ENCODE measurements at places on chromosomes 1 and 21. TPM values are rescaled to one million over a fixed set of nuclear protein-coding genes. Genes with fewer than 3 reads are reported as not detected.

Gene WNT3A
- not detected for total RNA-seq

Gene DDAH1
- total RNA-seq: 0.04 TPM

Gene MIS18A
- 31.8 TPM for total RNA-seq

Gene CLEC20A
- total RNA-seq: not detected

Gene PACC1
- total RNA-seq: 19.2 TPM

Gene DNAJC28
- 0.36 TPM for total RNA-seq

Gene HEATR1
- total RNA-seq: 111 TPM

Gene GUCA2A
- not detected for total RNA-seq

Gene GRIK1
- not detected for total RNA-seq

Gene ADGRL4
- not detected for total RNA-seq

Gene ALX3
- total RNA-seq: not detected

Gene MCOLN2
- 103 TPM for total RNA-seq

Gene MAPKAPK2
- total RNA-seq: 87.3 TPM

Gene LRRC71
- total RNA-seq: not detected

Gene HAO2
- total RNA-seq: not detected

Gene LORICRIN
- total RNA-seq: not detected

Gene ZBTB7B
- 33.4 TPM for total RNA-seq

Gene TENT5C
- total RNA-seq: 4.0 TPM

Gene TRIM17
- total RNA-seq: 2.6 TPM

Gene RHEX
- total RNA-seq: not detected

Gene RIPPLY3
- total RNA-seq: 0.08 TPM

Gene VHLL
- not detected for total RNA-seq

Gene TSPAN1
- not detected for total RNA-seq

Gene RPTN
- total RNA-seq: not detected

Gene DHRS3
- total RNA-seq: 134 TPM

Gene C8A
- not detected for total RNA-seq

Gene SPRR1B
- not detected for total RNA-seq

Gene CYP4Z1
- not detected for total RNA-seq

Gene SLC45A1
- 0.48 TPM for total RNA-seq

Gene CD84
- 17.6 TPM for total RNA-seq

Gene MTFR1L
- total RNA-seq: 29.7 TPM

Gene CASQ2
- total RNA-seq: not detected

Gene IL24
- 2.2 TPM for total RNA-seq

Gene ST6GALNAC3
- total RNA-seq: 0.21 TPM

Gene ANKRD35
- 0.82 TPM for total RNA-seq

Gene NBPF20
- total RNA-seq: 1.3 TPM

Gene DMBX1
- not detected for total RNA-seq

Gene TCEA3
- 1.2 TPM for total RNA-seq

Gene RNU1-2
- total RNA-seq: 1,003 TPM

Gene OPRD1
- total RNA-seq: not detected

Gene TSHB
- total RNA-seq: not detected

Gene OR10Z1
- total RNA-seq: not detected

Gene SLC1A7
- not detected for total RNA-seq

Gene KLF17
- total RNA-seq: not detected

Gene LCE1F
- total RNA-seq: not detected

Gene PLA2G2C
- 0.04 TPM for total RNA-seq

Gene SYT2
- not detected for total RNA-seq

Gene ITPKB
- 29.5 TPM for total RNA-seq

Gene OR2L5
- not detected for total RNA-seq

Gene PGLYRP4
- not detected for total RNA-seq

Gene RBP7
- total RNA-seq: not detected

Gene KIF21B
- 49.6 TPM for total RNA-seq

Gene TM2D1
- total RNA-seq: 28.4 TPM

Gene FGR
- 0.63 TPM for total RNA-seq

Gene NKAIN1
- total RNA-seq: not detected

Gene KRTAP19-3
- total RNA-seq: not detected

Gene HJV
- total RNA-seq: not detected

Gene G0S2
- 10.3 TPM for total RNA-seq

All from activated CD8-positive, alpha-beta memory T cell treated with anti-CD3 and anti-CD28 coated beads for 36 hours (primary cell).